ENCODE measurements at places on chromosomes 5 and 9. TPM values are rescaled to one million over a fixed set of nuclear protein-coding genes. Genes with fewer than 3 reads are reported as not detected.

- no peaks in the 10 kb centered on the region for H3K27me3 ChIP-seq
- peaks cover 21% of the 10 kb centered on the region for H3K4me1 ChIP-seq
- no peak for DNase-seq
- H3K4me3 ChIP-seq, result no peak overlapping the region
- no peaks in the 10 kb centered on the region for H3K36me3 ChIP-seq
Measured at GRCh38 chr5:53423724-53424123, 56.7 kb upstream of the FST start.

DNA sequence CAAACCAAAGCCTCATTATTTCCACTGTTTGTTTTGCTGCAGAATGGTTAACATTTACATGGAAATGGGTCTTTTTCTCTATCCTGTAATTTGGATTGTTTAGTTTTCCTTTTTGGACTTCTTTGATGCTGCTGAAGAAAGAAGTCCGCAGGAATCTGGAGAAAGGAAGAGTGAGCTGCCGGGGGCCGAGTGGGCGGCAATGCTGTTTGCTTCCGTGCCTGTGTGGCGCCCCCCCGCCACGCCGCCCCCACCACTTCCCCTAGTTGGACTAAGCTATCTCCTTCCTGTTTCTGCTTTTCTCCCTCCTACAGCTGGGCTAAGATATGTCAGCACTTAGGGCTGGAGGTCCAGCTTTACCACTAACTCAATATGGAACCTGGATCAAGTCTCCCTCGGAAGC lies 39.7 kb downstream of the ACTL7B start:
- no peaks in the 10 kb centered on the region for H3K36me3 ChIP-seq
- H3K27ac ChIP-seq, result no peak overlapping the region
- no peaks in the 10 kb centered on the region for H3K4me1 ChIP-seq
- DNase-seq, result no peak

EIF4E1B gene
- total RNA-seq, result not detected

GRCh38 chr9:23677446-23677845 lies 148.6 kb downstream of the ELAVL2 start:
- no peak overlapping the region for H3K4me3 ChIP-seq
- H3K36me3 ChIP-seq, result peaks cover 48% of the 10 kb centered on the region
- H3K27ac ChIP-seq, result no peak overlapping the region
- H3K4me1 ChIP-seq, result peaks cover 10% of the 10 kb centered on the region
- DNase-seq, result no peak
- no peaks in the 10 kb centered on the region for H3K27me3 ChIP-seq

GRCh38 chr9:19386502-19387044 lies 6.5 kb upstream of the RPS6 start:
- no peaks in the 10 kb centered on the region for H3K36me3 ChIP-seq
- H3K27ac ChIP-seq, result no peak overlapping the region

- H3K27ac ChIP-seq, result no peak overlapping the region
- H3K4me3 ChIP-seq, result no peak overlapping the region
- no peak for DNase-seq
- no peaks in the 10 kb centered on the region for H3K27me3 ChIP-seq
- H3K36me3 ChIP-seq, result no peaks in the 10 kb centered on the region
Measured at GRCh38 chr9:99731950-99732349, 89.7 kb upstream of the NR4A3 start.

- no peak overlapping the region for H3K4me3 ChIP-seq
- H3K36me3 ChIP-seq, result no peaks in the 10 kb centered on the region
- 0 out of 2 replicates have a peak, but pooled peaks cover 2% of the 10 kb centered on the region for H3K27me3 ChIP-seq
Measured at GRCh38 chr9:127598839-127599549, 13.1 kb upstream of the STXBP1 start.

DNA sequence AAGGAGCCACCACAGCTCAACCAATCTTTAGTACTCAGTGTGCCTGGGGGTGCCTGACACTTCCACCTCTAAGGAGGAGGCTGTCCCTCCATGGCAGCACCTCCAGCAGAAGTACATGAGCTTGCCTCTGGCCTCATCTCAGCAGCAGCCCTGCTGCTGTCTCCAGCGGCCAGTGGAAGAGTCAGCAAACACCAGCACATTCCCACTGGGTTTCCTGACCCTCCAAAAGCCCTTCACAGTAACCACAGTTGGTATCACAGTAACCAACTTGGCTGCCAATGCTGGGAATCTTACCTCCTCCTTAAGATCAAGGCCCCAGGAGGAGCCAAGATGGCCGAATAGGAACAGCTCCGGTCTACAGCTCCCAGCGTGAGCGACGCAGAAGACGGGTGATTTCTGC lies 29.4 kb downstream of the FSTL4 start:
- no peaks in the 10 kb centered on the region for H3K4me1 ChIP-seq
- H3K27me3 ChIP-seq, result no peaks in the 10 kb centered on the region
- no peak for DNase-seq
- no peak overlapping the region for H3K27ac ChIP-seq

GRCh38 chr9:93892748-93893147 lies 62.4 kb downstream of the BARX1 start:
- no peak for DNase-seq
- no peaks in the 10 kb centered on the region for H3K36me3 ChIP-seq
- no peaks in the 10 kb centered on the region for H3K27me3 ChIP-seq
- H3K4me3 ChIP-seq, result no peak overlapping the region
- no peaks in the 10 kb centered on the region for H3K4me1 ChIP-seq
- H3K27ac ChIP-seq, result no peak overlapping the region

DNA sequence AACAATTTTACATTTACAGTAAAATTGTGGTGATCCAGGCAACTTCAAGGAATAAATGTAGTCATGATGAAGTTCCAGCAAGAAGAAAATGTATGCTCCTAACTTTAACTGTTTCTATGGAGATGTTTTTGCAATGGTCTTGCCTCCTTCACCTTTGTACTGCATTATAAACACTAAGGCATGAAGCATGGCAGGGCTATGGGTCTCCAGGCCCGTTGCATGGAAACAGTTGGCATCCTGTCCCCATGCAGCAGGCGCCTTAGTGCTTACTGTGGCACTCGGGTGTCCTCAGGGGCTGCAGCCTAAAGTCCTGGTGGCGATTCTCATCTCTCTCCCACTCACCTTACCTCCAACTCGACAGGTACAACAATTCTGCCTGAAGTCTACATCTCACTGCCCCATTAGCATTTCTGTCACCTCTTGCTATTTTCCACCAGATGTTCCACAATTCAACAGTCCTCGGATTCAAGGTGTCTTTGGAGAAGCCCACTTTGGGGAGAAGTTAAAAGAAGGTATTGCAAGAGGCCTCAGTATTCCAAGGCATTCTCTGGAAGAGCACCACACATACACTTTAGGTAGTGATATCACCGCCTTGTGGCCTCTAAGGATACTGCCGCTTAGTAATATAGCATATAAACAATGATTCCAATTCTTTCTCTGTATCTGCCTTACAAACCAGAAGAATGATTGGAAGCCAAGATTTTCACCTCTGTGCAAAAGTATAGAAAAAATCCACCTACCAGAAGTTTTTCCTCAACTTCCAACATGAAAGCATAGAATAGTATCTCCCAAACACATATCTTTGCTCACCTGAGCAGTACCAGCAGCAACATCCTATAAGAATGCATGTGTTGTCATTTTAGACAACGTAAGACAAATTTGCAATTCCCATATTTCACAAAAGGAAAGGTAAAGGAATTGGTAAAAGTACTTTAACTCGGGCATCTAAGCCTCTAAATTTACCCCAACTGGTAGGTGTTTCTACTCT lies 5.1 kb downstream of the LIFR start:
- H3K27me3 ChIP-seq, result no peaks in the 10 kb centered on the region
- H3K4me1 ChIP-seq, result peaks cover 22% of the 10 kb centered on the region
- no peak overlapping the region for H3K27ac ChIP-seq
- H3K4me3 ChIP-seq, result no peak overlapping the region

DNA sequence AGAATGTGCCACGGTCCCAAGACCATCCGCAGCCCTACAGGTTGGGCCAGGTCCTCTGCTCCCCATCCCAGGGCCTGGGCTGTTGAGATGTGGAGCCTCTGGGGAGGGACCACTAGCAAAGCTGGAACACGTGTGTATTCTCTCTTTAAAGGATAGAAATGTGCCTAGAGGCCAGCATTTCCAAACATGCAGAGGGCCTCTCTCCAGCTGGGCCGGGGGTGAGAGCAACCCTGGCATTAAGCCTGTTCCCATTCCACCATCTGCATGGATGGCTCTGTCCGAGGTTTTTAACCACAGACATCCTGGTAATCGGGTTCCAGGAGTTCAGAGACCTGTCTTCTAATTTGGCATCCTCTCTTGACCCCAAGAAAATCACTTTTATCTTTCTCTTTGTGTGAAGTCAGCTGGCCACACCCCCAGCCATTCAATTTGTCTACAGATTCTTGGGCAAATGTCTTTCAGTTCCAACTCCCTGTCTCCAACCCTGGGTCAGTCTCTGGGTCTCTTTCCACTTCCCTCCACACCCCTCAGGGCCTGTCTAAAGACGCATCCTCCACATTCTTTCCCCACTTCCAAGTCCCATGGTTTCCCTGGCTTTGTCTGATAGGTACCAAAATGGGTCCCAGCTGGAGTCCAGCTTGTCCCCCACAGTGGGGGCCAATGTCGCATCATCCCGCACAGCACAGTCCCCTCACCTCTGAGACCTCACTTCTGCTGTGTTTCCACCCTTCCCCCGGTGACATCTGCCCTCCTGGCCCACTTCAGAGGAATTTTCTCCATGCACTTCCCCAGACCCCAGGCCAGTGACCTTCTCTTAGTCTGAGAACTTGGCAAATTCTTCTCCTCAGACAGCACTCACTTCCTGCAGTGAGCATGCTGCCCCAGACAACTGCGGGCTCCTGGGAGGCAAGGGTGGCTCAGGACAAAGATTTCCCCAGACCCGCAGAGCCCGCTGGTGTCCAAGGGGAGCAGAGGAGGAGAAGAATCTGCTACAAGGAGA lies 56.8 kb downstream of the PTPDC1 start:
- no peak overlapping the region for H3K4me3 ChIP-seq
- DNase-seq, result peak; percentile 17
- H3K27me3 ChIP-seq, result no peaks in the 10 kb centered on the region
- H3K36me3 ChIP-seq, result no peaks in the 10 kb centered on the region
- H3K27ac ChIP-seq, result no peak overlapping the region

DNA sequence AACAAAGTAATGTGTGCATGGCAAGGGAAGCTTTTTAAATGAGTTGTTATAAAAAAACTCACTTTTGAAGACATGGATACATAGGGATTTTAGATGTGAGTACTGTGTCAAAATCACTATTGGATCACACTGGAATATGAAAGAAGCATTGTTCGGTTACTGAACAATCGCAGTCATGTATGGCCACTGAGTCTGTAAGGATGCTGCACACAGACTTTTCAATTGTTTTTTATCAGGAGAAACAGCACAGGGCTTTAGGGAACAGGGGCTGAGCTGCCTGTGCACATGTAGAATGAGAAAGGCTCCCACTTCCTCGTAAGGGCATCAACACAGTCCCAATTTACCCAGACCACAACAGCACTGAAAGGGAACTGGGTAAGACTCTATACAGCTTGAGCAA lies 1333.9 kb upstream of the DMAC1 start:
- H3K27ac ChIP-seq, result no peak overlapping the region
- H3K27me3 ChIP-seq, result no peaks in the 10 kb centered on the region
- H3K4me1 ChIP-seq, result no peaks in the 10 kb centered on the region
- no peak for DNase-seq
- H3K4me3 ChIP-seq, result no peak overlapping the region

- H3K36me3 ChIP-seq, result no peaks in the 10 kb centered on the region
- H3K27ac ChIP-seq, result no peak overlapping the region
- H3K4me3 ChIP-seq, result no peak overlapping the region
- peaks cover 3% of the 10 kb centered on the region for H3K4me1 ChIP-seq
- H3K27me3 ChIP-seq, result no peaks in the 10 kb centered on the region
Measured at GRCh38 chr9:36551129-36551528, 21.6 kb upstream of the MELK start.

DNA sequence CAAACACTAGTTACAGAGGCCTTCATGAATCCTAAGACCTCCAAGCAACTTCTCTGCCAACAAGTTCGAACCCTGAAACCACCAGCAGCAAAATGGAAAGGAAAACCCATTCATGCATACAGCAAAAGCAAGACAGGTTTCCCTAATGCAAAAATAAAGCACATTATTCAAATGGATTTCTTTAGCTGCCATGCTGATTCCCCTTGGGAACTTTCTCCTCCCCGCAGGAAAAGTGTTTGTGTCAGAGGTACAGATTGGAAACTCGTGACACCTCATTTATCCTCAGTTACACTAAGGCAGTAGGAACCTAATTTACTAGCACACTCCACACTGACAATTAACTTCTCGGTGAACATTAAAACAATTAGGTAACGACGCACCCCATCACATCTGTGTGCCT lies 63.4 kb downstream of the TLE1 start:
- H3K4me1 ChIP-seq, result no peaks in the 10 kb centered on the region
- DNase-seq, result no peak
- H3K4me3 ChIP-seq, result no peak overlapping the region
- peaks cover 47% of the 10 kb centered on the region for H3K36me3 ChIP-seq
- no peak overlapping the region for H3K27ac ChIP-seq

DNA sequence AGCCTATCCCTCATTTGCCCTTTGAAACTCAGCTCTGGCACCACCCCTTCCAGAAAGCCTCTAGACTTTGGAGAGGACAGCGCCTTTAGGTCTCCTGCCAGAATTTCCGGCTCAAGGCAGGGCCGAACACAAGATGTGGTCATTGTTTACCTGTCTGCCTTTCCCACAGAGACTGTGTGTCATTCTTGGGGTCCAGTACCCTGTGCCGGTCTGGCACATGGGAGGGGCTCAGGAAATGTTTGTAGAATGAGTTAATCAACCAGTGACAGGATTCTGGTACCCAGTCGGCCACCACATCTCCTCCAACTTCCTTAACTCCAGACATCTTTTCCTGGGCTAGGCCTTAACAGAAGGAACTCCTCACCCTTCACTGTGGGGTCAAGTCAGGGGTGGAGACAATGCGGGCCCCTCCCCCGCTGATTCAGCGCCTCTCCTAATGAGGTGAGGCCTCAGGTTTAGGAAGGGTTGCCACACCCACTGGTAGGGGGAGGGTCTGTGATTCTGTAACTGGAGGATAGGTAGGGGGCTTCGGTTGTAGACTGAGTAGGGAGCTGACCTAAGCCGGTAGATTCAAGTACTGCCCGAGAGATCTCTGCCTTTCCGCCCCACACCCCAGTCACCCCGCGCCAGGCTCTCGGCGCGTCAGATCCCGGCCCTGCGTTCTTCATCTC lies 29.3 kb downstream of the PCDH1 start:
- no peaks in the 10 kb centered on the region for H3K36me3 ChIP-seq
- H3K4me3 ChIP-seq, result peak overlapping the region; percentile 72
- peak overlapping the region; percentile 75 for H3K27ac ChIP-seq
- no peaks in the 10 kb centered on the region for H3K4me1 ChIP-seq
- DNase-seq, result no peak

DNA sequence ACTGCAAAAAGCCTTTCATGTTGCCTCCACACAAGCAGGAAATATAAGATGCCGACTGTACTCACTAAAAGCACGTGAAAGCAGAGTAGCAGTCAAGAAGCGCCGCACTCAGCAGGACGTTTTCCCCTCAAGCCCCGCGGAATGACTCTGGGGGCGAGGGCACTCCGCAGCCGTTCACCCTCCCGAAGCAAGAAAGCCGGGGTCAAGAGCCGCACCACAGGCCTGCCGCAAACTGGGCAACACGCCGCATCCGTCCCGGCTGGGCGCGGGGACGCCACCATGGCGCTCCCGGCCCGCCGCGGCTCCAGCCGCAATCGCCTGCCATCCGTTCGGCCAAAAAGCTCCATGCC lies 364 bp downstream of the RPS6 start:
- peak overlapping the region; percentile 77 for H3K4me3 ChIP-seq
- peak; percentile 10 for DNase-seq
- no peaks in the 10 kb centered on the region for H3K27me3 ChIP-seq

SGCD gene
- 5.8 TPM for total RNA-seq
